CD4-positive, alpha-beta T cell treated with Interleukin-1 beta for 1 hour (primary cell): ENCODE measurements at places on chromosomes 12 and 14.

DNA sequence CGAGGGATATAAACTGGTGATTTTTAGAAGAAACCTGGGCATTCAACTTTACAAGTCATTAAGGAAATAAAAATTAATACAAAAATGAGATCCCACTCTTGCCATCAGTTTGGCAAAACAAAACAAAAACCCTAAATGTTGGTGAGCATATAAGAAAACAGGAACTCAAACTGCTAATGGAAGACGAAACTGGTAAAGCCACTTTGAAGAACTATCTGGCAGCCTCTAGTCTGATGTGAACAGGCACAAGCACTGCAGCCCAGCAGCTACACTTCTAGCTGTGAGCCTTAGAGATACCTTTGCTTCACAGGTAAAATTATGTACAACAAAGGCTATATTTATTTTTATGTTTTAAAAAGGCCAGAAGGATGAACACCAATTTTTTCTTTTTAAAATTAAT is 459.6 kb downstream of the ZFP36L1 start:
- DNase-seq: no peak

- no peak for DNase-seq
Measured at GRCh38 chr12:12070674-12071656, at the start of gene BCL2L14. Gene BCL2L14 (plus strand): TSS chr12:12070939. CDS start chr12:12079306, 8,367 bp downstream.

DNA sequence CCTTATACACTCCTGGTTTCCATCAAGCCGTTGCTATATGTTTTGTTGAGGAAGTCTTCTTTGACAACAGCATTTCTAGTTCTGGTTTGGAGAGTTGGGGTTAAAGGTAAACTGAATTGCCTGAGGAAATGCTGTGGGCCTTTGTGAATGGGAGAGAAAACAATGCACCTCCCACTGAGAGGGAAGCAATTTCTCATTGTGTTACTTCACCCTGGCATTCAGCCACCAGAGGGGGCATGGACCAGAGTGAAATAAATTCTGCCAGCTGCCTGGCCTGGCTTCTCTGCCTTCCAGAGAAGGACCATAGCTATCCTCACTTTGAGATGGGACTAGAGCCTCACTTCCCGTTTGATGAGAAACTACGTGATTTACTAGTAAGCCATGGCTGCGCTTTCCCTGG is 475.3 kb downstream of the EGLN3 start:
- no peak for DNase-seq

DNA sequence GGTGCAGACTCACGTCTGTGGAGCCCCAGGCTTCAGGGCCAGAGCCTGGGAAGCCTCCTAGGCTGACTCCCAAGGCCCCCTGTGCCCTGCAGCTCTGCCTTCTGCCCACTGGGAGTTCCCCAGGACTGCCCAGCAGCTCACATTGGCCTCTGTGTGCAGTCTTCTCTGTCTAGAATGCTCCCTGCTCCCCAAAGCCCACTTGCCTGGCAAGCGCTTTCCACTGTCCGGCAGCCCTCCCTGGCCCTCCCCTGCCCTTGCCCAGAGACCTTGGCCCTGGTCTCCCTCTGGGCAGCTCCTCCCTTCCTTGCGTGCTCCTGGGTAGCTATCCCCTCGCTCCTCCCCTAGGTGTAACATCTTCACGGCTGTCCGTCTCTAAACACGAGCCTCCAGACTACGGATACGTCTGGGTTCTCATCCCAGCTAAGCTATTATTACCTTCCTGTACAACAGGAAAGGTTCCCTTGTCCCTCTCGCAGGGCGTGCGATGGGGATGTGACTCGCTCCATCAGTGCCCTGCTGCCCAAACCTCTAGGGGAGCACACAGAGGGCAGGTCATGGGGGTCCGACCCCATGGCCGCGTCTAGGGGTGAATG is 325.5 kb upstream of the RTL1 start:
- no peak for DNase-seq

DNA sequence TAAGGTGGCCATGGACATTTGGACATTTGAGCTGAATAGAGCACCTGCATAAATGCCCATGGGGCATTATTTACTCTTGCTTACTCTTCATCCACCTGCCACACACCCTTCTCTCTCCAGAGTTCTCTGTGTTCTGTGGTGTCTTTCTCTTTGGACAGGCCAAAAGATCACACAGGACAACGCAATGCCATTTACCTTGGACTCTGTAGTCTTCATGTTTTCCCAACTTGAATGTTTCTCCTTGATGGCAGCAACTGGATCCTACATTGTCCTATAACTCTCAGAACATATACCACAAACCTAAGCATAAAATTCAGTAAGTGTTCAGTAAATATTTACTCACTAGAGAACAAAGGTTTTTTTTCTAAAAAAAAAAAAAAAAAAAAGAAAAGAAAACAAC is 41.7 kb upstream of the PTHLH start:
- no peak for DNase-seq

GRCh38 chr14:102215071-102215470 is 75.4 kb downstream of the WDR20 start:
- DNase-seq: no peak

DNA sequence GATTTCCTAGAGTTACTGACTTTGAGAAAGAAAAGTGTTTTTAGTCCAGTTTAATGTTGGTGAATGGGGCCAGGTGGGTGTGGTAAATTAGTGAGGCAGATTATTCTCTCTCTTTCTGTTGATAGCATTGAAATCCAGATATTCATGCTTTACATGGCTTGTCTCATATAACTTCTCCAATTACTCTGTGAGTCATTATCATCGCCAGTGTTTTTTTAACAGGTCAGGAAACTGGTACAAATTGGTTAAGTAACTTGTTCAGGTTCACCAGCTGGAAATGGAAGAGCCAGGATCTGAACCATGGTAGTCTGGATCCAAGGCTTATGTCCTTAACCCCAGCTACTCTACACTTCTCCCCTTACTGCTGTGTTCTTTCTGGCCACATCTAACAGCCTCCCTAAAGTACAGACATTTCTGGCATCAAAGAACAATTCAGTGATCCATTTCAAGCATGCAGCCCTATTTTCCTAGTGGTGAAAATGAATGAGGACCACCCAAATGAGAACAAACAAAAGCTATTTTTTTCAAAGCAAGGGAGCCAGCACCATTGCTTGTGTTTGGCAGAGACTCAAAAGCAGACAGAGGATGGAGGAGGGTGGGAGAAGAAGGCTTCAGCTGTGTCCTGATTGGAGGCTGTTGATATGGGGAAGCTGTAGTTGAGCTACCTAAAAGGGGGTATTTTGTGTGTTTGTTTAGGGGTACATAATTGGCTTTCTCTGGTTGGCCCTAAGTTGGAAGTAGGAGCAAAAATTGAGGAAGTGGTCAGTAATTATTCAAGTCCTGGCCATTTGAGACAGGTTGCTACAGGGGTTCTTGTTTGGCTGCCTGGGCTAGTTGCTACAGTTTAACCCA is 1.7 kb downstream of the IRAK3 start:
- DNase-seq: no peak

DNA sequence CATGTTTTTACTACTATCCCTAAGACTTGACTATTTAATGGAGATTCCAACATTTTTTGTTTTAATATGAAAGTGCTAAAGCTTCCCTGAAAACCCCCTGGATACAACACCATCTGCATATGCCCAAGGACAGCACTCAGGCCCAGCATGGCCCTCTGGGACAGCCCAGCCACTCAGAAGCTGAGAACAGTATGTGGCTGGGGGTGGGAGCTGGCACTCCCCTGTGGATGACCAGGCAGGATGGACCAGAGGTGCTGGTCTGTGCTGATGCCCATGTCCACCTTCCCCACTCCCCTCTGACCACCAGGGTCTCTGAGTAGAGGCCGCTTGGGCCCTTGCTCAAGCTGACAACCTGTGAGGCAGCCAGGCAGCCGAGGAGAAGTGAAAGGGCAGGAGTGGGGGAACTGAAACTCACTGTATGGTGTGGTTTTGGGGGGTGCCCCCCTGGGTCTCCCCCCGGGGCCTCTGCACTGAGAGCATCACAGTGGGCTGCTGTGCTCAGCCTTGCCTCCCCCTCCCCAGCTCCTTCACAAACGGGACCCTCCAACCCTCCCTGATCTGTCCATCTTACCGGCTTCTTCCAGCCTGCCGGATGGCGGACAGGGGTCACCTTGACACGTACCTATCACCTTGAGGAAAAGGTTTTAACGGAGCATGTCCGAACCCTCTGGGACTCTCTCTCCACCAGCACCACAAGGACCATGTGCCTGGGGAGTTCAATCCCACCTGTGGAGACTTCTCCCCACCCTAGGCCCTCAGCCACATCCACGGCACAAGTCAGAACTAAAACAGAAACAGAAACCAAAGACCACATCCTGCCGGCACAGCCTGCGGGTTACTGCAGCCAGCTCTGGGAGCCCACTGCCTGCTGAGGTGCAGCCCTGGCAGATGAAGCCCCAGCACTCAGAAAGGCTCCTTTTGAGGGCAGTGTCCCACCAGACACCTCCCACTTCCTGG is at the start of gene TMEM229B:
TMEM229B (minus strand) TSS at position 785 of the 957 bp plus-strand sequence. CDS start 14,798 bp downstream, outside the sequence.
- DNase-seq: peak; percentile 81

DNA sequence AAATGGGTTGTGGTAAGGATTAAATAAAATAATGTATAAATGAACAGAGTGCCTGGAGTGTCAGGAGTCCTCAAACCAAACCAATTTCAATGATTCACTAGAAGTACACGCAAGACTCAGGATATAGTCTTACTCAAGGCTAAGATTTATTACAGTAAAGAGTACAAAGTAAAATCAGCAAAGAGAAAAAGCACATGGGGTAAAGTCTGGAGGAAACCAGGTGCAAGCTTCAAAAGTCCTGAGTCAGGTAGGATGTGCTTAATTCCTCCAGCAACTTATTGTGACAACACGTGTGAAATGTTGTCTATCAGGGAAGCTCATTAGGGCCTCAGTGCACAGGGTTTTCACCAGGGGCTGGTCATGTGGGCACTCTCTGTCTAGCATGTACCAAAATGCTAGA is 105.8 kb upstream of the NAP1L1 start:
- DNase-seq: no peak

GRCh38 chr12:11681207-11681606 is 31.7 kb downstream of the ETV6 start:
- DNase-seq: no peak

GRCh38 chr14:69315301-69315700 is 55.3 kb downstream of the GALNT16 start:
- no peak for DNase-seq

DNA sequence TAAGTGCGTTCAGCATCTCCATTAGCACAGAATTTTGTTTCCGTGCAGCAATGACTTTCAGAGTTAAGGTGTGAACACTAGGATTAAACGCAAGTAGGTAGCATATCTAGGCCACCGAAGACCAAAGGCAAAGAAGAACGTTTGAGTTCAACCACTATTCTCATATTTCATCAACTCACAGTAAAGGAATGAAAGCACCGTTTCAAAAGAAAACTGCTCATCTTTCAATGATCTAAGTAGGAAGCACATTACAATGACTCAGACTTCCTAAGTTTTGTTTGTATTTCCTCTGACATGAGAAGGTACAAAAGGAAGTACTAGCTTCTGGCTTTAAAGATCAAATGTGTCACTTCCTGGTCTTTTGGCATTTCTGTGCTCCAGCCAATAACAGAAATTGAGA is 57.6 kb downstream of the ACADS start:
- no peak for DNase-seq
